Lung microvascular endothelial cell (primary cell): ENCODE measurements at places on chromosomes 11 and 22. TPM values are rescaled to one million over a fixed set of nuclear protein-coding genes. Genes with fewer than 3 reads are reported as not detected.

DNA sequence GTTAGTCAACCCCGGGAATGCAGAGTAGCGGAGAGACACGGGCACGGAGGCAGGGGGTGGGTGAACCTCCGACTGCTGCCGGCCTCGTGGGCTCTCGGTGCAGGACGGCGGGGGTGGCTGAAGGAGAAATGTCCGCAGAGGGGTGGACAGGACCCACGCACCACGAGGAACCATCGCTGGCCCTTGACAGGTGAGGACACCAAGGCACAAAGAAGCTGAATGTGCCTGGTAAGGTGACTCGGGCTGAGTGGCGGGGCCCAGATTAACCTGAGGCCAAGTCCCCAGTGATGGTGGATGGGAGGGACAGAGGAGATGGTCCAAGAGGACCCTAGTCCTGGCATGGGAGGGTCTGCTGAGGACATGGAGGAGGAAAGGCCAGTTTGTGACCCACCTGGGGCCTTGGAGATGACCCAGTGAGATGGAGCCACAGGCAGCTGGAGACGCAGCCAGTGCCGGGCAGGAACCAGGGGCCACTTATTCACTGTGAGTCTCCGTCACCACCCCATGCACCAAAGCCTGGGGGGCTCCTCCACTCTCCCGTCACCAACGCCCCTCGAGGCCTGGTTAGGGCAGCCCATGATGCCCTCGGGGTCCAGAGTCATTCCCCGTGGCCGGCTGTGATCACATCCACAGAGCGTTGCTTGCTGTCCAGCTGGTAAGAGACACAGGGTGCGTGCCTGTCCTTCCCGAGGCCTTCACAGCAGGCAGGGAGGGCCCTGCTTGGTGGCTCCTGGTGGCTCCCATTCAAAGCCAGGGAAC lies 64.2 kb downstream of the CELSR1 start:
- no peak for DNase-seq

DNA sequence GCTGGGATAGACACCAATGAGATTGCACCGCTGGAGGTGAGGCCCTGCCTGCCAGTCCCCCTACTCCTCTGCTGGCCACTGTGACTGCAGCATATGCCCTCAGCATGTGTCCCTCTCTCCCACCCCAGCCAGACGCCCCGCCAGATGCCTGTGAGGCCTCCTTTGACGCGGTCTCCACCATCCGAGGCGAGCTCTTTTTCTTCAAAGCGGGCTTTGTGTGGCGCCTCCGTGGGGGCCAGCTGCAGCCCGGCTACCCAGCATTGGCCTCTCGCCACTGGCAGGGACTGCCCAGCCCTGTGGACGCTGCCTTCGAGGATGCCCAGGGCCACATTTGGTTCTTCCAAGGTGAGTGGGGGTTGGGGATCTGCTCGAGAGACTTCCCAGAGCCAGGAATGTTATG lies 5.7 kb upstream of the SMARCB1 start:
- DNase-seq: no peak

GVQW3 gene
- 0.40 and 0.44 TPM in 2 replicates for total RNA-seq

GRCh38 chr11:96314326-96315020 lies 28.5 kb downstream of the MAML2 start:
- DNase-seq: peak; percentile 76

DNA sequence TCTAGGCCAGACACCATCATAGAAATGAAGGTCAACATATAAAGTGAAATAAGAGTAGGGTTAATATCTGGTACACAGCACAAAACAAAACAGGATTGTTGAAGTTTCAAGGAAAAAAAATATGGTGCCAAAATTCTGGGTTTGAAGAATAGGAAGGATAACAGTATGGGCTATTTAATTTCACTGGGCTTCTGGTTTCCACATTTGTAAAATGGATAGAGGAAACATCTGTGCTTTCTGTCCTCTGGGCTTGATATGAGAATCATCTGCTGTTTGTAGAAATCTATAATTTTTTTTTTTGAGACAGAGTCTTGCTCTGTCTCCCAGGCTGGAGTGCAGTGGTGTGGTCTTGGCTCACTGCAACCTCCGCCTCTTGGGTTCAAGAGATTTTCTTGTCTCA lies 13.8 kb upstream of the OR10V1 start:
- no peak for DNase-seq

GRCh38 chr11:68146010-68146540 lies 24.9 kb upstream of the CHKA start:
- peak; percentile 44 for DNase-seq

OR2D2 gene
- under 0.01 TPM in 1 of 2 replicates, not detected in the other for total RNA-seq

APOA5 gene
- not detected in 2 replicates for total RNA-seq

MMP27 gene
- not detected in 2 replicates for total RNA-seq

DNA sequence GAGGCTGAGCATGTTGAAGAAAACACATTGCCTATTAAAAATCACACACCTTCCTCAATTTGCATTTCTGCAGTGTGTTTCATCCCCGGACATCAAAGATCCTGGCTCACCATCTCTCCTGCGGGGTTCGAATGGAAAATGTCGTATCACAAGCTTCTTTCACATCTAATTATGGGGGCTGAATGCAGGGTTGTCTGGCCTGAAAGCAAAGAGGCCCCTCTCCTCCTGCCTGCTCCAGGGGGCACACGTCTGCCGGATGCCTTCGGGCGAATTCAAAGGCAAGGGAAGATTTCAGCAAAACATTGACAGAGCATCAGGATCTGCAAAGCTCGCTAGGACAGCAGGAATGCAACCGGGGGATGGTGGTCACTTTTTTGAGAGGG lies 1447.7 kb downstream of the TBC1D22A start:
- no peak for DNase-seq

DNA sequence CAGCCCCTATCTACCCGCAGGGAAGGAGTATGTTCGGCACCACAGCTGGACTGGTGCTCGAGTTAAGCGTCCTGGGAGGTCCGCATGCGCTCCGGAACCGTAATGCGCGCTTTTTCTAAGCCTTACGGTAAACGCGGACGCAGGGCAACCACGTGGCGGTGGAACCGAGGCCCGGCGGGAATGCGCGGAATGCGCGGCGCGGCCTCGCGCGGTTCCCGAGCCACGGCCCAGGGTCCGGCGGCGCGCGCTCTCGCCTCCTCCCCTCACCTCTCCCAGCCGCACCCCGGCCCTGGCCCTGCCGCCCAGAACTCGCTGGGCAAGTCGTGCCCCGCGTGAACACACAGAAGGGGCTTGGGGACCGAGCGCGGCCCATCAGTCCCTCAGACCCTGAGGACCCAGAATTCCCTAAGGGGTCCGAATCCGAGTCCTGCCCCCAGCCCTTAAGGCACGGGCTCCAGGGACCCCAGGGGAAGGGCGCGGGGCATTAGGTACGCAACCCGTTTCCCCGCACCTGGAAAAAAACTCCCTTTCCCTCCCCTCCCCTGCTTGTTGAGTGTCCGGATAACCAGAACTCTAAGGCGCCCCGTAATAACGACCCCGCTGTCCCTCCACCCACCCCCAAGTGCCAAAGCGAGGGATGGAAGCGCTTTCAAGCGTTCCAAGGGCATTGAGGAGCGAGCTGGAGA lies 4.3 kb upstream of the CCND1 start:
- peak; percentile 93 for DNase-seq

DRD4 gene
- not detected in 2 replicates for total RNA-seq

TMPRSS4 gene
- not detected in 2 replicates for total RNA-seq

DDI1 gene
- total RNA-seq: not detected in 2 replicates

- DNase-seq: no peak
Observed at GRCh38 chr11:59990421-59990820, 26.6 kb upstream of the OOSP4B start.

GRIA4 gene
- not detected in 2 replicates for total RNA-seq

LGR4 gene
- total RNA-seq: 1.6 and 1.7 TPM in 2 replicates

GRCh38 chr22:37425800-37426705 lies 1.2 kb downstream of the ELFN2 start:
- DNase-seq: peak; percentile 40
